Activated T-cell treated with anti-CD3 and anti-CD28 coated beads, Interleukin-2, amount 50 U/mL, for 24 hours (primary cell): ENCODE measurements at places on chromosomes 7 and 10.

- H3K4me1 ChIP-seq: peaks cover 28% of the 10 kb centered on the region
- H3K4me3 ChIP-seq: no peak overlapping the region
- peaks cover 45% of the 10 kb centered on the region for H3K36me3 ChIP-seq
- H3K27ac ChIP-seq: no peak overlapping the region
- DNase-seq: no peak
Measured at GRCh38 chr7:130397051-130397757, 16.9 kb downstream of the CPA1 start.

DNA sequence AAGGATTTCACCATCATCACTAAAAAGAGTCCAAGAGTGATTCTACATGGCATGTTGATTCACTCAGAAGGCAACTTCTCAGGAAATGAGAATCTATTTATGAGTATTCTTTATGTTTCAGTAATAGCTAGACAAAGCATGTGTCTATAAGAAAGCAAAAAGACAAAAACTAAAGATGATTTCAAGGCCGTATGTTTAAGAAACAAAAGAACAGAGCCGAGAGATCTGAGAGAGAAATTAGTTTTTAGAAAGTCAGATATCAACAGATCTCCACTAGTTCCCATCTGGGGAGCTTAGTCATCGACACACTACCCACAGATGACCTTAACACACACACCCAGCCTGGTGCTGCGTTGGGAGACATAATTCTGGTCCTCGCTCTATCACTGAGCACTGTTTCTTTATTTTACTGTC lies 21.0 kb downstream of the PIP4K2A start:
- H3K27me3 ChIP-seq: no peaks in the 10 kb centered on the region
- H3K4me1 ChIP-seq: peaks cover 95% of the 10 kb centered on the region
- peaks cover 28% of the 10 kb centered on the region for H3K36me3 ChIP-seq
- H3K27ac ChIP-seq: peak overlapping the region; percentile 97

GRCh38 chr7:155456738-155457543 lies 988 bp upstream of the EN2 start:
- H3K4me3 ChIP-seq: peak overlapping the region; percentile 61
- DNase-seq: peak; percentile 56
- H3K36me3 ChIP-seq: no peaks in the 10 kb centered on the region
- peaks cover 25% of the 10 kb centered on the region for H3K4me1 ChIP-seq
- H3K27ac ChIP-seq: peak overlapping the region; percentile 68
- peaks cover 84% of the 10 kb centered on the region for H3K27me3 ChIP-seq

DNA sequence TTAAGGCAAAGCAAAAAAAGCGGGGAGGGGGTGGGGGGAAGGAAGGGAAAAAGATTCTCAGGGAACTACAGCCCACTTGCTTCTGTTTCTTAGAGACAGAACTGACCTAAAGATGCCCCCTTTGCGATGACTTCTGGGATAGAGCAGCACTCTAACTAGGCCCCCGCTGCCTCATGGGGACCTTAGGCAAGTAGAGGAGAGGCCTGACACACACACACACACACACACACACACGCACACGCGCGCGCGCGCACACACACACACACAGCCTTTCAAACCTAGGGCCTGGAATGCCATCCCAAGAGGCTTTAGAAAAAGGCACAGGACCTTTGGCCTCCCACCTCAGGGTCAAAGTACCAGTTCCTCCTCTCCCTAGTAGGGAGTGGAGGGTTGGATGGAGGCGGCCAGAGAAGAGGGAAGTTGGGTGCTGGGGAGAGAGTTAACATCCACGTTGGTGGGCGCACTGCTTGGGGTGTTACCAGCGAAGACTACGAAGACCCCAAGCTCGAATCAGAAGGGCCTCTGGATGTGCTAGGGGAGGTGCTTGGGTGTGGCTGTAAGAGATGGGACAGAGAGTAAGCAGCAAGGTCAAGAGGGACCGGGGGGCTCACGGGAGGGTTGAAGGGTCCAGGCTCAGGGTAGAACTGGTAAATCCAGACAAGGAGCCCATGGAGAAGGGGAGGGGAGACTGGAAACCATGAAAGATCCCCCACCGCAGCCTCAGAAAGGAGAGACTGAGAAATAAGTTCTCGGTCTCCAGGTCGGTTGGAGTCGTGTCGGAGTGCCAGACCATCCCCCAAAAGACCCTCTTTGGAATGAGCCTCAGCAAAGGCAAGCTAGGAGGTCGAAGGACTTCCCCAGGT lies 1.2 kb upstream of the COL1A2 start:
- no peak overlapping the region for H3K4me3 ChIP-seq
- H3K36me3 ChIP-seq: no peaks in the 10 kb centered on the region
- DNase-seq: no peak

GRCh38 chr10:107708981-107709380 lies 544.5 kb upstream of the SORCS1 start:
- no peaks in the 10 kb centered on the region for H3K27me3 ChIP-seq
- H3K27ac ChIP-seq: no peak overlapping the region
- no peak overlapping the region for H3K4me3 ChIP-seq
- no peak for DNase-seq
- no peaks in the 10 kb centered on the region for H3K4me1 ChIP-seq

DNA sequence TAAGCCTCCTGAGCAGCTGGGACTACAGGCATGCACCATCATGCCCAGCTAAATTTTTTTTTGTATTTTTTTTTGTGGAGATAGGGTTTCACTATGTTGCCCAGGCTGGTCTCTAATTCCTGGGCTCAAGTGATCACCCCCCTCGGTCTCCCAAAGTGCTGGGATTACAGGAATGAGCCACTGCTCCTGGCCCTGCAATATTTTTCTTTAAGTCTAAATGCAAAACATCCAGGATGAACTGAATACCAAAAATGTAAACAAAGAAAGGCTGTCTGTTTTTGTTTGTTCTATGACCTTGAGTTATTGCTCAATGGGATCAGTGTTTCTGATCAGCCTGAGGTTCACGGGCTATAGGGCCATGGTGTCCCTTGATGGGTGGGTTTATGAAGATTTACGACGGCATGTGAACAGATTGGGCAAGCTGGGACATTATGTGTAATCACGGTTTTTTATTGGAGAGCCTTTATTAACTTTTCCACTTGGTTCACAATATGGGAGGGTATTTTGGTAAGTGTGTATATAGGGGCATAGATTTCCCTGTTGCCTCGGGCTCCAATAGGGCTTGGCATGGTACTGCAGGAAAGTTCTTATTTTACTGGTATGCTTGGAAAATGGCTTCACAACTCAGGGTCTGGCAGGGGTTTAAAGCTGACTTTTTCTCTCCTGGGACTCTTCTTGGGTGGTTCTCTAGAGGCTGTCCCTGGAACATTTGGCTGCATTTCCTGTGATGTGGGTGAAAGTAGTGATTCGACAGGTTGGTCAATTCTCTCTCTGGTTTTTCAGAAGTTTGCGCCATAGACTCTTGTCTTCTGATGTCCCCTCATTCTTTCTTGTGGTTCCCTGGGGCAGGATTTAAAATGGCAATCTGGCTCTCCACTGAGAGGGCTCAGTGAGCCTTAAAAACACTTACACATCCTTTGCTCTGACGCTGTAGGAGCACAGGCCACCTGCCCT lies 41.6 kb downstream of the MRPS33 start:
- DNase-seq: no peak
- H3K36me3 ChIP-seq: no peaks in the 10 kb centered on the region
- no peaks in the 10 kb centered on the region for H3K27me3 ChIP-seq
- H3K4me3 ChIP-seq: no peak overlapping the region

- DNase-seq: no peak
- peak overlapping the region; percentile 15 for H3K4me3 ChIP-seq
- peak overlapping the region; percentile 94 for H3K27ac ChIP-seq
Measured at GRCh38 chr7:130902755-130903357, 168.8 kb upstream of the KLF14 start.

- no peaks in the 10 kb centered on the region for H3K4me1 ChIP-seq
- no peaks in the 10 kb centered on the region for H3K36me3 ChIP-seq
- no peak overlapping the region for H3K4me3 ChIP-seq
- no peaks in the 10 kb centered on the region for H3K27me3 ChIP-seq
Measured at GRCh38 chr7:111835066-111835465, 272.8 kb upstream of the IMMP2L start.

DNA sequence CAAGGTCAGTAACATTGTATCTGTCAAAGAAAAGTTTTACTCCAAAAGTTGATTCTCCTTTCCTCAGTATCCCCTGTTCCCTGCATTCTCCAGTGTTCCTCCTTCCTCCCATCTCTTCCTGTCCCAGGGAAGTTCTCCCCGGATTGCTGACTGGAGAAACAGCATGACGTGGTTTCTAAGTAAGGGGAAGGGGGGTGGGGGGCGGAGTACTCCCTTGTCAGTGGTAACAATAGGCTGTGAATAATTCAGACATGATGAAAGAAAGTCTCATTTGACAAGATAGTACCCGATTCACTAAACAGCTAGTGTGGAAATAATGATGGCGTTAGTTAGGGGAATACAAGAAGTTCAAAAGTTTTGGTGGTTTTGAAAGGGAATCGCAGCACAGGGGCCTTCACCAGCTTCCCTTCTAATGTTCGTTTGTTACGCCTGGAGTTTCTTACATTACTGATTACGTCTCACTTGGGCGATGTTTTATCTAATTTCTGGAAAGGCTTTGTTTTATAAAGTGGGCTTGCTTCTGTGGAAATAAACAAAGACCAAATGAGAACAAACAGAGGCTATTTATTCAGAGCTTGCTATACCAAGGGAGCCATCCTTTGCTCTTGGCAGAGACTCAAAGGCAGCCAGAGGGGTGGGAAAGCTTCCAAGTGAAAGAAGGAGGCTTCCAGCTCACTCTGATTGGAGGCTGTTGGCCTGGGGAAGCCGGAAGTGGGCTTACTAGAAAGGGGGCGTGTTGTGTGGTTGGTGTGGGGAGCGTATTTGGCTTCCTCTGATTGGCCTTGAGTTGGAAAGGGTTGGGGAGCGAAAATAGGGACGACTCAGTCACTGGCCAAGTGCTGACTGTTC lies 453.7 kb downstream of the SDK1 start:
- H3K27me3 ChIP-seq: peaks cover 8% of the 10 kb centered on the region
- DNase-seq: no peak
- H3K27ac ChIP-seq: no peak overlapping the region
- H3K36me3 ChIP-seq: no peaks in the 10 kb centered on the region

DNA sequence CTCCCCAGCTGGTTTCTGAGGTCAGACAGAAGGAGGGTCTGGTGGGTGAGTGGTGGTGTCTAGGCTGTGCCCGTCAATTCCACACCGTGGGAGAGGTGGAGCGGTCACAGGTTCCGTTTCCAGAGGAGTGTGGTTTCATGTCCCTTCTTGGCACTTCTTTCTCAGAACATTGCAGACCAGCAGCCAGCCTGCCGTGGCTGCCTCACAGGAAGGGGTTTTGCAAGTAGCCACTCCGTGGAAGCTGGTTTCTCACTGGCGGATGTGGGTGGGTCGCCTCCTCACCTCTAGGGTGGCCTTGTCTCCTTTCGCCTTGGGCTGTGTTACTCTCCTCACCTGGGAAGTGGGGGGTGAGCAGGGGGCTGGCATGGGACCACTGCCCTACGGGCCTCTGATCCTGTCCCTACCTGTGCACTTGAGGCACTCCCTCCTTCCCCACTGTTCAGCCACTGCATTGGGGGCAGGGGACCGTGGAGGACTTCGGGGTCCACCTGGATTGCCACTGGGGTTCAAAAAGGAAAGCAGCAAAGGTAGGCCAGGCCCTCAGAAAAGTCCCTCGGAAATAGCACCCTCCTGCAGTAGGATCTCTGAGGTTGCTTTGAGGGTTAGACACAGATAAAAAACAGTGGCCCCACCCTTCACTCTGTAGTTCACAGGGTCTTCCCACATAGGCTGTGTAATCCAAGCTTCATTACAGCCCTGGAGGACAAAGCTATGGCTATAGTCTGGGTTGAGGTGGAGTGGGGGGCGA lies 33.9 kb downstream of the TSPAN14 start:
- peaks cover 98% of the 10 kb centered on the region for H3K4me1 ChIP-seq
- H3K36me3 ChIP-seq: peaks cover 57% of the 10 kb centered on the region
- peak overlapping the region; percentile 95 for H3K27ac ChIP-seq
- H3K4me3 ChIP-seq: peak overlapping the region; percentile 57
- no peaks in the 10 kb centered on the region for H3K27me3 ChIP-seq

GRCh38 chr10:44878706-44879530 lies 32.2 kb upstream of the TMEM72 start:
- no peaks in the 10 kb centered on the region for H3K36me3 ChIP-seq
- DNase-seq: peak; percentile 83
- peaks cover 19% of the 10 kb centered on the region for H3K27me3 ChIP-seq
- peaks cover 10% of the 10 kb centered on the region for H3K4me1 ChIP-seq
